Chondrocyte (in vitro differentiated cells): ENCODE measurements at places on chromosomes 16 and 17. TPM values are rescaled to one million over a fixed set of nuclear protein-coding genes. Genes with fewer than 3 reads are reported as not detected.
A peak's percentile ranks its signal among the peaks of the same experiment; 100 is the strongest.

GRCh38 chr17:30000001-30000754 is 58.7 kb downstream of the EFCAB5 start:
- H3K4me3 ChIP-seq = no peak overlapping the region
- H3K4me1 ChIP-seq = peaks cover 3% of the 10 kb centered on the region
- DNase-seq = no peak
- peaks cover 9% of the 10 kb centered on the region for H3K27me3 ChIP-seq
- no peaks in the 10 kb centered on the region for H3K36me3 ChIP-seq

GRCh38 chr17:30360086-30360808 is 18.5 kb upstream of the CPD start:
- DNase-seq = no peak
- H3K4me3 ChIP-seq = no peak overlapping the region
- H3K36me3 ChIP-seq = peaks cover 2% of the 10 kb centered on the region

- H3K4me1 ChIP-seq = no peaks in the 10 kb centered on the region
- no peak overlapping the region for H3K4me3 ChIP-seq
- no peak overlapping the region for H3K27ac ChIP-seq
- no peak for DNase-seq
- H3K36me3 ChIP-seq = no peaks in the 10 kb centered on the region
Observed at GRCh38 chr16:63689068-63689467, 1432.8 kb downstream of the CDH11 start.

GRCh38 chr16:27326251-27326650 is 12.5 kb downstream of the IL4R start:
- peaks cover 1% of the 10 kb centered on the region for H3K36me3 ChIP-seq
- H3K27ac ChIP-seq = peak overlapping the region; percentile 97
- peaks cover 50% of the 10 kb centered on the region for H3K4me1 ChIP-seq
- DNase-seq = no peak

GRCh38 chr17:64155751-64156544 is 26.0 kb upstream of the ERN1 start:
- peaks cover 57% of the 10 kb centered on the region for H3K4me1 ChIP-seq
- DNase-seq = no peak
- H3K27ac ChIP-seq = peak overlapping the region; percentile 76
- no peak overlapping the region for H3K4me3 ChIP-seq

DNA sequence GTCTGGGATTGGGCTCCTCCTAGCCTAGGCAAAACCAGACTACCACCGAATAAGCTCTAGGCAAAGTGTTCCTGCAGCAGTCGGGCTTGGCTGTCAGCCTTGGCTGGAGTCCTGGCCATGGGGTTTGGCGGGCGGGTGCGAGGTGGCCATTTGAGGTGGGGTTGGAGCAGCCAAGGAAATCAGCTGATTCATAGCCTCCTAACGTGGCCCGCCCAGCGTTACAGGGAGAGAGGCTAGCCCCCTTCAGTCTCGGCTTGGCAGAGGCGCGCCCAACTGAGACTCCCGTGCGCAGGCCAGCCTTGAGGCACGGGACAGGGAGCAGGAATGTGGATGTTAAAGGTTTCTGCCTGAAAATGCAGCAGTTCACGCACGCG is 1.9 kb downstream of the PMP22 start:
- DNase-seq = no peak
- peak overlapping the region; percentile 92 for H3K4me3 ChIP-seq
- peak overlapping the region; percentile 98 for H3K27ac ChIP-seq
- no peaks in the 10 kb centered on the region for H3K27me3 ChIP-seq

DNA sequence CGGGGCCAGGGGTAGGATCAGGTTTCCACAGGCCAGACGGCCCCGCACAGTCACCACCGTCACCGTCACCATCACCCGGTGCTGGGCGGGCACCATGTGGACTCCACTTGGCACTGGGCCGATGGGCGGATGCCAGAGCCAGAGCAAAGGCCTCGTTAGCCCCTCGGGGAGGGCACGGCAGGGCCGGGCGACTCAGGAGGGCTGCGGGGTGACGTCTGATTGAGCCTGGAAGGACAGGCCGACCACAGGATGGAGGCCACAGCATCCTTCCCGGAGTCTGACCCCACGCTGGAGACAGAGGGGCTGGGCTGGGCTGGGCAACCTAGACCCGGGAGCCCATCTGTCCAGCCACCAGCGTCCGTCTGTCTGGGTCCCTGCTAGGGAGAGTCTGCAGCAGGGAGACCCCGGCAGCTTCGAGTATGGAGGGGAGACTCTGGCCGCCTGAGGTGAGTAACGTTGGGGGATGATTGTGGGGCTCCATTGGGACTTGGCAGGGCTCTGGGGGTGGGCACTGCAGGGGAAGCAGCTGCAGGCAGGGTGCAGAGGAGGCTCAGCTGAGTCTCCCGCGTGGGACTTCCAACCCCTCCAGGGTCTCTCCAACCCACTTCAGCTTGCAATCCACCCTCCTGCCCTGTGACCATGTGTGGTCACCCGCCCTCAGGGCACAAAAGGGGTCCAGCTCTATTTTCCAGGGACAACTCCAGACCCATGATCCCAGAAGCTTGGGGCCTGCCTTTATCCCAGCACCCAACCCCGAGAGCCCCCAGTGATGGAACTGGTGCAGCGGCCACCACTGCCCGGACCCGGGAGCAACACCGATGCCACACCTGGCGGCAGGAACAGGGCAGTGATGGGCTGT is 22.6 kb downstream of the SLC25A10 start:
- H3K27ac ChIP-seq = no peak overlapping the region
- H3K36me3 ChIP-seq = no peaks in the 10 kb centered on the region
- no peak for DNase-seq

- peaks cover 10% of the 10 kb centered on the region for H3K36me3 ChIP-seq
- peaks cover 5% of the 10 kb centered on the region for H3K4me1 ChIP-seq
Observed at GRCh38 chr17:8806926-8807550, 7.9 kb upstream of the MFSD6L start.

- no peaks in the 10 kb centered on the region for H3K27me3 ChIP-seq
- peak overlapping the region; percentile 11 for H3K27ac ChIP-seq
- peaks cover 5% of the 10 kb centered on the region for H3K36me3 ChIP-seq
- H3K4me1 ChIP-seq = peaks cover 32% of the 10 kb centered on the region
- H3K4me3 ChIP-seq = no peak overlapping the region
Observed at GRCh38 chr17:62616993-62617893, 10.2 kb upstream of the MRC2 start.

DNA sequence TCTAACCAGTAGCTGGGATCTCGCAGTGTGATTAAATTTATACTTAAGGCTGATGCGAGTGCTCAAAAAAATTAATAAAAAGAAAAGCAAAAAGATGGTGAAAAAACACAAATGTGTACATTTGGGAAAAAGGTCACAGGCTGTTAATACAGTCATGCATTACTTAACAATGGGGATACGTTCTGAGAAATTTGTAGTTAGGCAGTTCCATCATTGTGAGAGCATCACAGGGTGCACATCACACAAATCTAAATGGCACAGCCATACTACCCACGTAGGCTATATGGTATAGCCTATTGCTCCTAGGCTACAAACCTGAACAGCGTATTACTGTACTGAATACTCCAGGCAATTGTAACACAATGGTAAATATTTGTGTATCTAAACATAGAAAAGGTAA is 142.4 kb upstream of the MYOCD start:
- H3K27ac ChIP-seq = peak overlapping the region; percentile 77

- H3K36me3 ChIP-seq = peaks cover 5% of the 10 kb centered on the region
- H3K4me1 ChIP-seq = no peaks in the 10 kb centered on the region
- no peak overlapping the region for H3K27ac ChIP-seq
Observed at GRCh38 chr17:36746381-36747053, 145.1 kb downstream of the MRM1 start.

DNA sequence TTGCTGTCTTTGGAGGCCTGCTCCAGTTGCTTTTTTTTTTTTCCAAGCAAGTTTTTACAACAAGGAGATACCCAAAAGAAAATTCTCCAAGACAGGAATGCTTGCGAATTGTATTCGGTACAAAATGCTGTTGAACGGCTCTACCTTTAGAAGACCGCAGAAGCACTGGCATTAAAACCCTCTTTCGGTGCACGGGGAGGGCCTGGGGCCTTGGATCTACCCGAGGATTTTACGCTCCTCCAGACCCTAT is 1.3 kb upstream of the HELZ start:
- peak overlapping the region; percentile 70 for H3K4me3 ChIP-seq
- peaks cover 33% of the 10 kb centered on the region for H3K4me1 ChIP-seq
- H3K27me3 ChIP-seq = no peaks in the 10 kb centered on the region
- DNase-seq = no peak

- no peak overlapping the region for H3K27ac ChIP-seq
- peaks cover 16% of the 10 kb centered on the region for H3K27me3 ChIP-seq
- H3K4me3 ChIP-seq = no peak overlapping the region
- no peak for DNase-seq
Observed at GRCh38 chr16:50708373-50709060, 15.1 kb downstream of the NOD2 start.

- peaks cover 11% of the 10 kb centered on the region for H3K4me1 ChIP-seq
- H3K36me3 ChIP-seq = peaks cover 4% of the 10 kb centered on the region
- no peak overlapping the region for H3K4me3 ChIP-seq
- DNase-seq = no peak
Observed at GRCh38 chr16:12716658-12717057, 87.0 kb downstream of the CPPED1 start.

The CMTM2 gene
- total RNA-seq = not detected in 3 replicates

The NACA2 gene
- total RNA-seq = not detected in 3 replicates

The RNF43 gene
- 0.10 to 0.46 TPM (median 0.15 TPM) in 3 replicates for total RNA-seq

The ABCA3 gene
- total RNA-seq = 16.3 to 27.3 TPM (median 26.0 TPM) in 3 replicates

The TBC1D3K gene
- not detected in 3 replicates for total RNA-seq

The ALOX12B gene
- total RNA-seq = 0.17 TPM in 1 of 3 replicates, not detected in the others

The CRYM gene
- not detected in 3 replicates for total RNA-seq

The KRT38 gene
- total RNA-seq = not detected in 3 replicates
